ENCODE measurements at places on chromosomes 12 and 14. TPM values are rescaled to one million over a fixed set of nuclear protein-coding genes. Genes with fewer than 3 reads are reported as not detected.

GRCh38 chr12:92133171-92133570 is 12.5 kb downstream of the BTG1 start:
- no peak for DNase-seq

DNA sequence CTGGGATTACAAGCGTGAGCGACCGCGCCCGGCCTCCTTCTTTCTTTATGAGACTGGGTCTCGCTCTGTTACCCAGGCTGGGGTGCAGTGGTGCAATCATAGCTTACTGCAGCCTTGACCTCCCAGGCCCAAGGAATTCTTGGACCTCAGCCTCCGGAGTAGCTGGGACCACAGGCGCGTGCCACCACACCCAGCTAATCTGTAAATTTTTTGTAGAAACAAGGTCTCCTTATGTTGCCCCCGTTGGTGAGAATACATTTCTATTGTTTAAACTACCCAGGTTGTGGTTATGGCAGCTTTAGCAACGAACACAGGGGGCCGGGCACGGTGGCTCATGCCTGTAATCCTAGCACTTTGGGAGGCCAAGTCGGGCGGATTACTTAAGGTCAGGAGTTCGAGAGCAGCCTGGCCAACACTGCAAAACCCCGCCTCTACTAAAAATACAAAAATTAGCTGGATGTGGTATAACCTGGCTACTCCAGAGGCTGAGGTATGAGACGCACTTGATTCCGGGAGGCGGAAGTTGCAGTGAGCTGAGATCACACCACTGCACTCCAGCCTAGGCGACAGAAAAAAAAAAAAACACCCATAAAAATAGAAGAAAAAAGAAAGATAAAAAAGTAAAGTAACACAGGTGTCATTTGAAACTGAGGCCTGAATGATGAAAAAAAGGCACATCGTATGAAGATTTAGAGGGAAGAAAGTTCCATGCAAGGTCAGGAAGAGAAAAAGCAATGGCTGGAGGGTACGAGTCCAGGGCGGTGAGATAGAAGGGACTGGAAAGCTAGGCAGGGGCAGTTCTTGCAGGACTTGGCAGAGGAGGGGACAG is 977 bp upstream of the TMEM120B start:
- DNase-seq = no peak

- DNase-seq = no peak
These were observed 19.1 kb upstream of the COL2A1 start for GRCh38 chr12:48023386-48023785.

- no peak for DNase-seq
These were observed 45.4 kb upstream of the USP15 start for GRCh38 chr12:62214846-62215245.

DNA sequence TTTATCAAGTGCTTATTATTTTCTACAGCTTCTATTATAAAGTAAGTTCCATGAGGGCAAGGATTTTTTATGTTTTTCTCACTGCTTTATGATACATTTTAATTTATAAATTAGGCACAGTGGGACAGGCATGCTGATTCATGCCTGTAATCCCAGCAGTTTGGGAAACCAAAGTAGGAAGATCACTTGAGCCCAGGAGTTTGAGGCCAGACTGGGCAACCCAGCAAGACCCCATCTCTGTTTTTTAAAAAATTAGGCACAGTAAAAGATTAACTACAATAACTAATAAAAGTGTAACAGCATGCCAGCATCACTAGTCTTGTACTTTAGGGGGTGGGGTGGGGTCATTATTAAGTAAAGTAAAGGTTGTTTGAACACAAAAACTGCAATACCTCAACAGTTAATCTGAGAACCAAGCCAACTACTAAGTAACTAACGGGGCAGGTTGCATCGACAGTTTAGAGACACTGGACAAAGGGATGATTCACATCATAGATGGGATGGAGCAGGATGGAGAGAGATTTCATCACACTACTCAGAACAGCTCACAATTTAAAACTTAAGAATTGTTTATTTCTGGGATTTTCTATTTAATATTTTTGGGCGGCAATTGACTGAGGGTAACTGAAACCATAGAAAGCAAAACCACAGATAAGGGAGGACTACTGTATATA is 119.5 kb downstream of the PLEKHA5 start:
- DNase-seq = no peak

DNA sequence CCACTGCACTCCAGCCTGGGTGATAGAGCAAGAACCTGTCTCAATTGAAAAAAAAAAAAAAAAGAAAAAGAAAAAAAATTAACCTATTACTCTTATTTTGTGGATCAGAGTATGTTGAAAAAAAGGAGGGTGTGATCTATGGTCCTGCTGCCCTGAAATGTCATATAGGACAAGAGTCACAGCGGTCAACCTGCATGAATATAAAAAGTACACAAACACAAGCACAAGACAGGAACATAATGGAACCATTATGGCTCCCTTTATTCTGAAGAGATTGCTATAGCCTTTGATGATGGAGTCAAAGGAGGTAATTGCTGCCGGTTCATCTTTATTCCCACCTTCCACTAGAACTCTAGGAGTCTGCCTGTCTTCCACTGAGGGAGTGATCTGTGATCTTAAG is 96.9 kb downstream of the NTN4 start:
- DNase-seq = no peak

GRCh38 chr12:68131867-68132414 is 27.6 kb downstream of the IFNG start:
- DNase-seq = no peak

DNA sequence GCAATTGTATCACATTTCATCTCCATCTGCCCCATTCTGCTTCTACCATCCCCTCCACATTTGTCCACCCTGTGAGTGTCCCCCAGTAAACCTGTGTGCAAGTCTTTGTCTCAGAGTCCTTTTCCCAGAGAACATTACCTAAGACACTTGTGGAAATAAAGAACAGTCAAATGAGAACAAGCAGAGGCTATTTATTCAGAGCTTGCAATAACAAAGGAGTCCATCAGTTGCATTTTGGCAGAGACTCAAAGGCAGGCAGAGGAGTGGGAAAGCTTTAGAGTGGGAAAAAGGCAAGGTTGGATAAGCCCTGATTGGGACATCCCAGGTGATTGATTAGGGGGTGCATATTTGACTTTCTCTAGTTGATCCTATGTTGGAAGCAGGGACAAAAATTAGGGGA is 18.2 kb upstream of the PPFIBP1 start:
- DNase-seq = no peak

DNA sequence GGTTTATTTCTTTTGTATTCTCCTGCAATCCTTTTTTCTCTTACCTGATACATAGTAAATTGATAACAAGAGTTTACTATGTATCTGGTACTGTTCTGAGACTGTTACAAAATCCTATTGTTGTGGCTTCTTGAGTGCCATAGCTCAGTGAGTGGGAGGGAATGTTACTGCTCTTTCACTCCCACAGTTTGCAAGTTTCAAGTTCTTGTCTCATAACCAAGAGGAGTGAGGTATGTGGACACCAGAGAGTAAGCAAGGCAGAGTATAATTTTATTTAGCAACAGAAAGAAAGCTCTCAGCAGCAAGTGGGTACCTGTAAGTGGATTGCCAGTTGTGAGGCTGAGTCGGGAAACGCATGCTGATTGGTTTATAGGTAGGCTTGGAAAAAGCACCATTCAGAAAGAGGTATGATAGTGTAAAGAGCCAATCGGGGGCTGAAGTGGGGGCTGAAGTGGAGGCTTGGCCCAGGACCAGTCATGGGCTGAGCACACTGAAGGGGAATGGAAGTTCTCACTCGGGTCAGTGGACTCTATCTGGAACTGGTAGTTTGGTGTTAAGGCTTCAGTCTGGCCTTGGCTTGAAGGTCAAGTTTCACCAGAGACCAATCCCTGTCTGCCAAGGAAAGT is 850.8 kb downstream of the TMTC2 start:
- DNase-seq = no peak

- no peak for DNase-seq
These were observed 423 bp downstream of the FGD6 start for GRCh38 chr12:95216711-95217376.

GRCh38 chr12:102010265-102010994 is 51.4 kb downstream of the WASHC3 start:
- DNase-seq = no peak

DNA sequence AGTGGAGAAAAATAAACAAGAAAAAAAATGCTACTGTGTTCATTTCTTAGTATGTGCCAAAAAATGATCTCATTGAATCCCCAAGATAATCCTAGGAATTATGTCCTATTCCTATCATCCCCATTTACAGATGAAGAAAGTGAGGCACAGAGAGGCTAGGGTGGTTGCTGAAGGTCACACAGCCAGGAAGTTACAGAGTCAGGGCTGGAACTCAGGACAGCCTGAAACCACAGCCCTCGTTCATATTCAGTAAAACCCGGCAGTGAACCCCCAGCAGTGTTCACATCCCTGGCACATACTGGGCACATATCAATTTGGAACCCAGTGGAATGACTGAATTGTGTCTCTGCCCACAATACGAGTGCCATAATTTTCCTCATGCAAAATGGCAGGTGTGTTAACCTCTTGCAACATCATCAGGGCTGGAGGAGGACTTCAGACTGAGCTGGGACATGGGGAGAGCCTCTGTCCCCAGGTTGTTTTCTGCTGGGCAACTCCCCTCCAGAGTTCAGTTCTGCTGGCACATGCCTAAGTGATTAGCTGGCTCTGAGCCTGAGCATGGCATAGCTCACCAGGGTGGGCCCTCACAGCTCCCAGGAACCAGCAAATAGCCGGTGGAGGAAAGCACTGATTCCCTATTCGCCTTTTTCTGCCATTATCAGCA is 2.0 kb upstream of the PPP1CC start:
- no peak for DNase-seq

- DNase-seq = no peak
These were observed 28.2 kb upstream of the AMIGO2 start for GRCh38 chr12:47107926-47108325.

DNA sequence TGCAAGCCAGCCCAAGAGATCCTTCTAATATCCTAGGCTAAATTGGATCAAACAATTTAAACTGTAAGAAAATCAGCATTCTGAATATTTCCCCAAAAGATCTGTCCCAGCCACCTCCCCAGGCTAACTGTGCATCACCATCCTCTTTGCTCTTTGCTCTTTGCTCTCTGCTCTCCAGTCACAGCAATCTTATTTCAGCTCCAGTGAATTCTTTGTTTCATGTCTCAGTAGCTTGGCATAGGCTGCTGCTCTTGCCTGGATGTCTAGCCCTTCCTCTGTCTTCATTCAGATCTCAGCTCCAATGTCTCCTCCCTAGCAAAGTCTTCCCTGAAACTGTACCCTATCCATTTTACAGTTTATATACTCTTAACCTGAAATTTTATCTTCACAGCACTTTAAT is 399.8 kb upstream of the USP15 start:
- DNase-seq = no peak

- DNase-seq = no peak
These were observed 35.6 kb downstream of the DUSP6 start for GRCh38 chr12:89316705-89317139.

DNA sequence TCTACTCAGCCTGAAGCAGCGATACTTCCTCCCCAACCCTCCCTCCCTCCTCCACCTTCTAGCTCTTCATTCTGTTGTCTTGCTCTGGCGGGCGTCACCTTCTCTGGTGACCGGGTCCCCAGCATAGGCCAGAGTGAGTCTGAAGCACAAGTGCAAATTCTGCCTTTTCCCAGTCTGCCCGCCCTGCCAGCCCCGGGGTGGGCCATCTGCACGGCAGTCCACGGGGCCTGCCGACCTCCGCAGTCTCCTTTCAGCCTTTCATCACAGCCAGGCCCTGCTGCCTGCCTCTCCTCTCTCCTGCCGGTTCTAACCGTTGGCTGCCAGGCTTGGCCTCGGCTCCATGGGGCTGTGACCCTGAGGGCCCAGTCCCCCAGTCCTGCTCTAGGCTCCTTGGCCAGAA is 58.7 kb downstream of the TESC start:
- no peak for DNase-seq

DNA sequence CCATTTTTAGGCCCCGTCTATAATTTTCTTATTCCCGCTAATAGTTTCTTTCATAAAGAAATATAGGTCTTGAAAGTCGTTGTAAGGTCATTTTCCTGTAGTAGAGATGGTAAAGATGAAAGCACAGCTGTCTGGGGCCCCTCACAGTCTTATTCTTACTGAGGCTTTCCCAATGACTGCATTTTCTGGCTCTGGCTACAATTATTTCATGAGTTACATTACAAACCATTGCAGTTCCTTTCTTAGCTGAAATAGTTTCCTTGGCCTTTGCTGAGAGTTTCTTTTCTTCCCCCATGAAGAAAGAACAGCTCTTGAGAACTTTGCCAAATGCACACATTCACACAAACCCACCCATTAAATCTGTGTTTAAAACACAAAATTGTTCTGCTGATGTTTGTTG is 113.0 kb downstream of the DYRK2 start:
- DNase-seq = no peak

- no peak for DNase-seq
These were observed 283 bp upstream of the PSMB11 start for GRCh38 chr14:23041729-23042128.

DNA sequence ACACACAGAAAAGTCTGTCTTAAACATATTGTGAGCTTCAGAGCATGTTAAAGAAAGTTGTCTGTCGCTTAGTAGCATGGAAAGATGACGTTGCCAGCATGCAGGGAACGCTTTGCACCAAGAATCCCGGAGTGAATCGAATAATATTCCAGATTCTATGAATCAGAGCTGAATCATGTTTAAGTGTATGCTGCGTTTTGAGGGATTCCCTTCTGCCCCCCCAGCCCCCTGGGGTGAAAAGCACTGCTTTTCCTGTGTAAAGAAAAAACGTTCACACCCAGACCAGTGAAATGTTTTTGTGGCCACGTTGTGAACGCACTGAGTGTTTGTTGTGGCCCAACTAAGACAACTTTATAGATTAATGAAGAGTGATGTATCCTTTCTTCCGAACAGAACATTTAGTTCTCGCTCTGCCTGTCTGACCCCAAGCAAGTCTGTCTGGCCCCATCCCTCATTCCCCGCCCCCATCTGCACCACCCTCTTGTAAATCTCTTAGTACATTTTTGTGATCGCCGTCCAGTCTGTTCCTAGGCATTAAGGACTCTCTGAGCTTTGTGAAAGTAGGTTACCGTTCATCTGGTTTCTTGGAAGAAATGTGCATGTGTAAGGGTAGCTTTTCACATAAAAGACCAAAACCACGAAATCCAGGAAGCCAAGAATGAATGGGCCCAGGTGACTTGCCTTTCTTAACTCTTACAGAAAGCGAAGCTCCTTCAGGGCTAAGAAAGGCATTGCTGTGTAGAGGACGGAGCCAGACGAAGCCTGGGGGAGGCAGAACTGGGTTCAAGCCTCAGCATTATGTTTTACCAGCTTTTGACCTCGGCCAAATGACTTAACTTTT is 103.0 kb downstream of the SAMD4A start:
- no peak for DNase-seq

The NPFF gene
- not detected for total RNA-seq

The TBX3 gene
- 0.10 TPM for total RNA-seq

The GYS2 gene
- total RNA-seq = 0.15 TPM

The KLHL33 gene
- 0.47 TPM for total RNA-seq

The CCDC85C gene
- total RNA-seq = 9.3 TPM

The TAS2R43 gene
- total RNA-seq = 2.4 TPM

The GPR84 gene
- total RNA-seq = 0.99 TPM

The SYCP3 gene
- total RNA-seq = 0.47 TPM

The RAD51AP1 gene
- total RNA-seq = 0.72 TPM

The OS9 gene
- total RNA-seq = 138 TPM

The BICD1 gene
- 10.5 TPM for total RNA-seq
